GM03348 (cell line): ENCODE measurements at places on chromosomes 1 and 21.

GRCh38 chr1:173429471-173430402, 47.4 kb upstream of the PRDX6 start:
- DNase-seq: peak; percentile 92

DNA sequence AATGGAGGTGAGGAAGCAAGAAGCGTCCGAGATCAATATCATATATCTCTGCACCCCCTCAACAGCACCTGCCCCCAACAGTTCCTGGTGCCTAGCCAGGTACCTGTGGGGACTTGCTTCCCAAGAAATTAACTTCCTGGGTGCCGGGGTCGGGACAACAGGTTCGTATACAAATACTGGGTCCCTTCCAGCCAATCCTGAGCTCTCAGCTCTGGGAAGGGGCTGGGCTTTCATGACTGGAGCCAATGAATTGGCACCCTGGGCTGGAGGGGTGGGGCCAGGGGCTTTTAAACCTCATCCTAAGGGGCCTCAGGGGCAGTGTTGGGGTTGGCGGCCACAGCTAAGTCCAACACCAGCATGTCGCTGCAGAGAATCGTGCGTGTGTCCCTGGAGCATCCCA, at the start of gene PADI3:
PADI3 (plus strand) TSS at position 318 of the 400 bp plus-strand sequence; CDS start at position 358, 40 bp downstream.
- DNase-seq: no peak

- no peak for DNase-seq
These were observed 1.4 kb upstream of the RHBG start for GRCh38 chr1:156367383-156368156.

GRCh38 chr1:5345556-5345955, 646.7 kb downstream of the NPHP4 start:
- no peak for DNase-seq

GRCh38 chr1:182205351-182206022, 144.0 kb upstream of the ZNF648 start:
- DNase-seq: no peak

DNA sequence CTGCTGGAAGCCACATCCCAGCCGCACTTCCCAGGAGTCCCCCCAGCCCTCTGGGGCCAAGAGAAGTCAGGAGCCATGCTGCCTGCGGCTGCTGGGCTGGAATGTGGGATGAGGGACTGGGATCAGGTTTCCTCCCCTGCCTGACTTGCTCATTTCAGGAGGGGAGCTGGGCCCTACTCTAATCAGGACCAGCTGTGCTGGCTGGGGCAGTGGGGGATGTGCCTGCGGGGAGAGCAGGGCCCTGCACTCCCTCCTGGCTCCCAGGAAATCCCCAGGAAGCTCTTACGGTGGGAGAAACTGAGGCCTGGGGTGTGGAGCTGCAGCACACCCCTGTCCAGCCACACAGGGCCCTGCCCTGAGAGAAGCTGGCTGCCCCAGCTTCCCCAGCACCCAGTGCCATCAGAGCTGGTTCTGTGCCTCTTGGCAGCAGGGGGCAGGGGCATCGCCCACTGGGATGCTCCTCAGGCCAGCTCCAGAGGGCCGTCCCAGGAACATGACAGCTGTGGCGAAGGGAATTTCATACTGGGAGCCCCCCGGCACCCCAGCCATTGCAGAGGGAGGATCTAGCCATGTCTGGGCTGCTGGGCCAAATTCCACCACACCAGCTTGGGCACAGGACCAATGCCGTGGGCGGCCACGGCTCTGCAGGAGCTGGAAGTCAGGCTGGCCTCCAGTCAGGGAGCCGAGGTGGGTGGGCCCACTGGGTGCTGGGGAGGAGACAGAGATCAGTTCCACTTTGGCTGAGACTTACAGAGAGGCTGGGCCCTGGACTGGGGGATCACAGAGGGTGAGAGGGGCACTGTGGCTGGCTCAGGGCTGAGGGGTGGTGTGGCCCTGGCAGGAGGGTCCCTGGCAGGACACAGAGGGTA, 21.3 kb upstream of the PRSS38 start:
- peak; percentile 95 for DNase-seq

GRCh38 chr1:230548357-230548756, 93.9 kb upstream of the COG2 start:
- DNase-seq: no peak

GRCh38 chr1:19067912-19068638, 111.6 kb upstream of the IFFO2 start:
- no peak for DNase-seq

- DNase-seq: peak; percentile 71
These were observed 151.7 kb upstream of the HMGB4 start for GRCh38 chr1:33712186-33712585.

GRCh38 chr1:182476625-182477024, 26.7 kb downstream of the RGSL1 start:
- no peak for DNase-seq

GRCh38 chr1:27398405-27399149, 6.2 kb downstream of the GPR3 start:
- no peak for DNase-seq

DNA sequence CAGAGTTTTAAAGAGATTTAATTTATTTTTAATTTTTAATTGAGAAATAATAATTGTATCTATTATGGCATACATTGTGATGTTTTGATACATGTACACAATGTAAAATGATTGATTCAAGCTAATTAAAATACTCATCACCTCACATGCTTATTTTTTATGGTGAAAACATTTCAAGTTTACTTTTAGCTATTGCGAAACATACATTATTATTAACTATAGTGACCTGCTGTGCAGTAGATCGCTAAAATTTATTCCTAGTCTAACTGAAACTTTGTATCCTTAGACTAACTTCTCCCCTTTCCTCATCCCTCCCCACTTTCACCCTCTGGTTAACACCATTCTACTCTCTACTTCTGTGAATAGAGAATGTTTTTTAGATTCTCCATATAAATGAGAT, 191.6 kb downstream of the DNAH14 start:
- DNase-seq: no peak

GRCh38 chr21:26077521-26077920, 93.0 kb downstream of the APP start:
- no peak for DNase-seq

DNA sequence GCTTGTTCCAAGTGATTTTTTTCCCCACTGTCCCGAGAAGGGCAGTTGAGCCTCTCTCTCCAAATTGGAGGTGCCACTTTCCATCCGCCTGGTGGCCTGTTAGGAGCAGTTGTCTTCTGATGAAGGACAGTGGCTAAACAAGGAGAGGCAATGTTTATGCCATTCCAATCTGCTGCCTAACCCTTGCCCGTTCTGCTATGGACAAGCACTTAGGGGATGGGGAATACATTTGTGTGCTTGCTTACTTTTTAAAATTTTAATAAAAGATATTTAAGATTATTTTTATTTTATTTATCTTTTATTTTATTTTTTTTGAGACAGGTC, 12.0 kb downstream of the COQ8A start:
- no peak for DNase-seq

GRCh38 chr21:27722095-27722494, 755.2 kb upstream of the ADAMTS5 start:
- no peak for DNase-seq

GRCh38 chr1:107895403-107896191, 69.4 kb downstream of the VAV3 start:
- DNase-seq: no peak

- no peak for DNase-seq
These were observed 25.2 kb downstream of the NKAIN1 start for GRCh38 chr1:31214316-31215064.

- no peak for DNase-seq
These were observed 93.6 kb downstream of the DYRK1A start for GRCh38 chr21:37460196-37460595.

DNA sequence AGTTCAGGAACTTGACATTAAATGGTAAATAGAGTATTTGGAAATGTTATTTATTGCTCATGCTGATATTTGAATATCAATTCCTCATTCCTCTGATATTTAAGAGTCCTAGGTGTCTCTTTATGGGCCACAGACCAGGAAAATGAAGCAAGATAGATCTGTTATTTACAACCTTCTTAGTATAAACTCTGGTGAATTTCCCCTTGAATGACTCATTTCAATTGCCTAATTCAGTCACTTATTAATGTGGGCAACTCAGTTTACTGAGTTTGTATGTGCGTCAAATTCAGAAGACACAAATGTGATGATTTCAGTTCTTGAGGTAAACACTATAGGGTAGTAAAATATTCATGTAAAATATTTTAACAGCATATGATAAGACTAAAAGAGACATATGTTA, 1404.4 kb upstream of the PRMT6 start:
- DNase-seq: no peak

GRCh38 chr1:41900603-41901444, 17.9 kb downstream of the HIVEP3 start:
- DNase-seq: peak; percentile 71

DNA sequence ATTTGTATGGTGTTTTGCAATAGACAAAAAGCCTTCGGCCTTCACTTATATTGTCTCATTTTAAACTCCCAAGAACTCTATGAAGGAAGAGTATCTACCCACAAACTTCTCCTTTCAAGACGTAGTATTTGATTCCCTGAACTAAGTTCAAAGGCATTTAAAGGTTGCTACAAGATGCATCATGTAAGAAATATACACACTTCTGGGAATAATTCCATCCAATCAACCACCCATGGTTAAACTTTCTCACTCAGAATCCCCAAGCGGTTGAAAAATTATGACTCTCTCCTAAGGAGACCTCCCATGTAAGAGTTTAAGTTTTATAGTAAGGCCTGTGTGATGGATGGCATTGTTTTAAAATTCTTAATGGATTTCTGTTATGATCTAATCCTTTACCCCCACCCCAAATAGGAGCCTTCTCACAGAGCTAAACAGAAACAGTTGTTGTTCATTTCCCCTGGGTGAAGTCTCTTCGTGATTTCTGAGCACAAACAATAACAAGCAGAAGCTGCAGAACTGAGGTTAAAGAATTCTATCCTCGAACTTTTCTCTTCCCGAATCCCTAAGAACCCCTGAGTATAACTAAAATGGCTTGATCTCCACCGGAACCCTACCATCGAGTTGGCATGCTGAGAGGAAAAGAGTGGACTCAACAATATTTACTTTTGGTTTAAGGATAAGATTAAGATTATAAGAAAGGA, 185.0 kb downstream of the TGFBR3 start:
- peak; percentile 52 for DNase-seq

- peak; percentile 89 for DNase-seq
These were observed 75.8 kb downstream of the CTH start for GRCh38 chr1:70486676-70487458.

DNA sequence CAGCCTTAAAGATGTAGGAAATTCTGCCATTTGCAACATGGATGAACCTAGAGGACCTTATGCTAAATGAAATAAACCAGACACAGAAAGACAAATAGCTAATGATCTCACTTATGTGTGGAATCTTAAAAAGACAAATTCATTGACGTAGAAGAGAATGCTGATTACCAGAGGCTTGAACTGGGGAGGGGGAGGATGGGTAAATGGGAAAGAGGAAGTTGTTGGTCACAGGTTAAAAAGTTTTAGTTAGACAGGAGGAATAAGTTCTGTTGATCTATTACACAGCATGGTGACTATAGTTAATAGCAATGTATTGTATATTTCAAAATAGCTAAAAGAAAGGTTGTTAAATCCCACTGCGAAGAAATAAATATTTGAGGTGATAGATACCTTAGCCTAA, 62.8 kb downstream of the PKN2 start:
- DNase-seq: no peak

DNA sequence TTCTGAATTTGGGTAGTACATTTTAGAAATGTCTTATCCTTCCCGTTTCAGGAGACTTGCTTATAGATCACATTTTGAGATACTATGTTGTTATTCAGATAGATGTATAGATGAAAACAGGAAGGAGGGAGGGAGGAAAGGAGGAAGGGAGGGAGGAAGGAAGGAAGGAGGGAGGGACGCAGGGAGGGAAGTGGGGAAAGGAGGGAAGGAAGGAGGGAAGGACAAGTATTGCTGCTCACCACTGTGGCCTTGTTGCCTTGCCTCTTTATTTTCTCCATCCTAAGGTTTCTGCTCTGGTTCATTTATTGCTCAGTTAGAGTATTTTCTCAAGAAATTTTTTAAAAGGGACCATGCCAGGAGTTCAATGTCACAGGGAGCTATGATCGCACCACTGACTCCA, 134.3 kb downstream of the LTN1 start:
- no peak for DNase-seq

- DNase-seq: no peak
These were observed 9.5 kb downstream of the TINAGL1 start for GRCh38 chr1:31585736-31586365.

- DNase-seq: no peak
These were observed 79.5 kb downstream of the MRPL37 start for GRCh38 chr1:54279457-54279856.

GRCh38 chr1:17117451-17118265, 1.6 kb downstream of the PADI2 start:
- no peak for DNase-seq

- DNase-seq: no peak
These were observed 87.0 kb upstream of the VAMP3 start for GRCh38 chr1:7684132-7684531.

- DNase-seq: peak; percentile 83
These were observed 414.0 kb downstream of the PRDM2 start for GRCh38 chr1:14113841-14114567.

GRCh38 chr21:16388291-16388690, 658.5 kb downstream of the USP25 start:
- no peak for DNase-seq

GRCh38 chr21:32137931-32138330, 140.9 kb downstream of the MIS18A start:
- DNase-seq: no peak

- DNase-seq: peak; percentile 90
These were observed 75.2 kb downstream of the MPZL1 start for GRCh38 chr1:167797015-167797414.

- no peak for DNase-seq
These were observed 376 bp downstream of the GBP1 start for GRCh38 chr1:89064632-89065031.

DNA sequence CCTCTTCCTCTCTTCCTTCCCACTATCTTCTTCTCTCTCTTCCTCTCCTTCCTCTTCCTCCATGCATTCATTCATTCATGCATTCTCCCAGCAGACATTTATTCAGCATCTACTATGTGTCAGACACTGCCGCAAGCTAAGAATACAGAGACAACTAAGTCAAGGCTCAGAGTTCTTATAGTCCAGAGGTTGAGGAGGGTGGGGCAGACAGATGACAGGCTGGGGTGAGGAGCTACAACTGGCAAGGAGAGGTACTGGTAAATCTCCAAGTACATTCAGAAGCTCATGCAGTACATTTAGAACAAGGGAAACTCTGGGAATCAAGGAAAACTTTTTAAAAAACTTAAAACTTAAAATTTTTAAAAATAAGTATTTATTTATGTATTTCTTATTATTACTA, 56.4 kb upstream of the FMOD start:
- DNase-seq: no peak

GRCh38 chr1:86273066-86273465, 116.5 kb upstream of the COL24A1 start:
- DNase-seq: no peak

GRCh38 chr1:246788895-246789338, 64.7 kb downstream of the SCCPDH start:
- DNase-seq: peak; percentile 41

- no peak for DNase-seq
These were observed 2.4 kb upstream of the FCGR2A start for GRCh38 chr1:161502641-161503393.
